Stimulated activated CD4-positive, alpha-beta T cell treated with anti-CD3 and anti-CD28 coated beads, Interleukin-2, amount 100 ng/mL, for 4 hours (primary cell): ENCODE measurements at places on chromosomes 5 and 9.

DNA sequence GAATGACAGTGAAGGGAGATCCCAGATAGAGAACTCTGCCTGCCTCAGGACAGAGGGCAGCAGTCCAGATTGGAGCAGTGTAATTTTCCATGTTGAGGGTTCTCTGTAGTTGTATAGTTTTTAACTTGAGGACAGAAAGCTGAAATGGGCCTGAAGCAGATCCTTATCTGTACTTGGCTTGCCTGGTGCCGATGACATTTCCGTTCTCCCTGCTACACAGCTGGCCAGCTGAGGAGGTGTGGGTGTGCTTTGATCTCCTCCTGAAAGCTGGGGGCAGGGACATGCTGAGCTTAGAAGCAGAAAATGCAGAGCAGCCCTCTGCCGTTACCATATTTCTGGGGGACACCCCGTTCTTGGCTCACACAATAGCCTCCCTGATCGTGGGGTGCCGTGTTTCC is 10.5 kb downstream of the GLRX start:
- peak; percentile 29 for DNase-seq

- no peak for DNase-seq
Measured at GRCh38 chr5:178319541-178320041, 87.0 kb upstream of the PHYKPL start.

GRCh38 chr5:6468104-6468503 is 19.4 kb downstream of the UBE2QL1 start:
- no peak for DNase-seq

- DNase-seq: no peak
Measured at GRCh38 chr5:122150215-122150614, 20.9 kb downstream of the ZNF474 start.

DNA sequence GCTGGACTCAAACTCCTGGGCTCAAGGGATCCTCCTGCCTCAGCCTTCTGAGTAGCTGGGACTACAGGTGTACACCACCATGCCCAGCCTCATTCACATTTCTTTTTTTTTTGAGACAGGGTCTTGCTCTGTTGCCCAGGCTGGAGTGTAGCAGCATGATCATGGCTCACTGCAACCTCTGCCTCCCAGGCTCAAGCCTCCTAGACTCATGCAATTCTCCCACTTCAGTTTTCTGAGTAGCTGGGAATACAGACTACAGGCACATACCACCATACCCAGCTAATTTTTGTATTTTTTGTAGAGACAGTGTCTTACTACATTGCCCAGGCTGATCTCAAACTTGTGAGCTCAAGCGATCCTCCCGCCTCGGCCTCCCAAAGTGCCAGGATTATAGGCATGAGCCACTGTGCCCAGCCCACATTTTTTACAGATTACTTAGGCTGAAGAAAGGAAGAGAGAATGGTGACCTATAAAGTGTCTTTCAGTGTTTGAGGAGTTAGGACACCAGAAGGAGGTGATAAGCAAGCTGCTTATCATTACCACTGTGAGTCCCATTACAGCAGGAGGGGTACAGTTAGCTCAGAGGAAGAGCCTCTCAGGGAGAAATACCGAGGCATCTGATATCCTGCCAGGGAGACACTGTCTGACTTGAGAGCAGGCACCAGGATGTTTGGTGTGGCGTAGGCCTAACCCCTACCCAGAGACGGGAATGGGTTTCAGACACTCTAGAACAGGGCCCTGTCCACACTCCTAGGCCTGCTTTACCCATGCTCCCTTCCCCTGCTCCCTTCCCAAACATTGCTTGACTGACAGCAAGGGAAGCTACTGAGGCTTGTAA is 9.7 kb downstream of the FAXDC2 start:
- no peak for DNase-seq

GRCh38 chr9:75890472-75891276 is at the start of gene PCSK5:
TSS of gene PCSK5 (plus strand) at chr9:75890673. CDS start at chr9:75891182, 509 bp downstream.
- peak; percentile 80 for DNase-seq
